ENCODE measurements at places on chromosomes 5 and 9.

- DNase-seq, result no peak
Observed at GRCh38 chr5:31563216-31563615, 31.1 kb downstream of the C5orf22 start.

DNA sequence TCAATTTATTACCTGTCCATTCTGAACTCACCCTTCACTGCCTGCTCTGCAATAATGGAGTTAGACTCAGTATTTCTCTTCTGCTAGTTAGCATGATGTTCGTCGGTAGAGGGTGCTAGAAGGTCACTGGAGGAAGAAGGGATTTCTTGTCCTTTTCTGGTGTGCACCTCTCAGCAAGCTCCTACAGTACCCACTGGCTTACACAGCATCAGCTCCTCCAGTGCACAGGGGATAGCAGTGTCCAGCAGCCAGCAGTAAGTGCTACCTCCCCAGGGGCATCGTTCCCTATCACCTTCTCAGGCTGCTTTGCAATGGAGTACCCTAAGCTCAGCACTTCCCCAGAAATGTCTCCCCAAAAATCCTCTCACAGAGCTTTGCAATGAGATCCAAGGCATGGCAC is 45.9 kb upstream of the APC start:
- DNase-seq, result no peak

DNA sequence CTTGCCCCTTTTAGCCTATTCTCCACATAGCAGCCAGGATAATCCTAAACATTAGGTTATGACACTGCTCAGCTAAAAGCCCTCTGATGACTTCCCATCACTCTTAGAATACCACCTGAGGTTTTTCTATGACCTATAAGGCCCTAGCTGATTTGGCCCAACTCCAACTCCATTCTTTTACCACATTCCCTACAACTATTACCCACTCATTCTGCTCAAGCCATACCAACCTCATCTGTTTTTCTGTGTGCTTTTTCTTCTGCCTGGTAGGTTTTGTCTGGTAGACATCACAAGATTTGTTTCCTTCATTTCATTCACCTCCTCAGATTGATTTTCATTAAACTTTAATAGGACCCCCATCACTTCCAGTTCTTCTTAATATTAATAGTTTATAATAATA is 12.5 kb upstream of the FCHO2 start:
- no peak for DNase-seq

- DNase-seq, result no peak
Observed at GRCh38 chr5:1887588-1888360, 5.0 kb upstream of the IRX4 start.

DNA sequence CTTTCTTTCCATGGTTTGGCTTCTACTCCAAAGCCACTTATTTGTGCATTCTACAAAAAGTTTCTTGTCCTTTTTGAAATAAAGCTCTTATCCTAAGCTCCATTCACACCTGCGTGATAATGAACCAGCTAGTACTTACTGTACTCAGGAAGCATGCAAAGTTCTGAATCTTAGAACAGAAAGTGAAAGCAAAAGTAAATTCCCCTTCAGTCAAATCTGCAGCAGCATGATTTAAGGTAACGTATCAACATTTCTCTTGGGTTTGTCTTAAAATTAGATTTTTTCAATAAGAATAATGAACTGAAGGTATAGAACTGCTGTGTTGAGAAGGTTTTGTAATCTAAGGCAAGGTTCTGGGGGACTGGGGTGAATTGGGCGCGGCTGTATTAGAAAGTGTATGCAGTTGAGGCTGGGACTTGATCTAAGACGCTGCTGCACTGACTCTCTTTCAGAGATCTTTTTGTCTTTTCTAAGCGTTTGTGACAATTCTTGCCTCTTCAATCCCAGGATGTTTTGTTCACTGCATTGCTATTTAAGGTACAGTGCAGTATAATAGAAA is at the start of gene ERAP2:
Gene ERAP2 (plus strand): TSS at position 209 of the 559 bp plus-strand sequence. CDS start 3,186 bp downstream, outside the sequence.
- DNase-seq, result no peak

DNA sequence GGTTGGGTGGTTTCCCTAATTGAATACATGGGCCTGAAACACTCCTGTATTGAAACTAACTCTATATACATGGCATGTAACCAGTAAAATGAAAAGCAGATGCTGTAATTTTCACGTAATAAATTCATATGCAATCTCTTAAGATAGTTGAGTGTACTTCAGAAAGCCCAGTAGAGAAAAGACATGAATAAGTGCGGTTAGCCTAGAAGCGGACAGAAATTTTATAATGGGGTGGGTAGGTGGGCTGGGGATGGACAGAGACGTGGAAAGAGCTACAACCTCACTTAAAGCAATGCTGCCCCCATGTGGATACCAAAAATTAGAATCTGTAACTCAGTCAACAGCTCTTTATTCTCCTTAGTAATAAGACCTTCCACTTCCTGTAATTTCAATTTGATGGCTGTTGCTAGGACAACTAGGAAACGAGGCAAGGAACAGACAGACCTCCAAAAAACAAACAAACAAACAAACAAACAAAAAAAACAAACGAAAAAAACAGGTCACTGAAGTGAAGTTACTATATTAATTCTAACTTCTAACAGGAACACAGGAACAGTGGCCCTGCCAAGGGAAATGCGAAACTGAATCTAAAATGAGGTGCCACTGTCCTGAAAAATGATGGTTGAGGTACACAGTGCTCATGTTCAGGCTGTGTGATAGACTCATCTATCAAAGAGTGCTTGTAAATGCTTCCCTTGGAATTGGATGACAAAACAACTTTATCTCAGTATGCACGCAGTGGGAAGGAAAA is 103.4 kb upstream of the GNA14 start:
- DNase-seq, result no peak

GRCh38 chr9:95645992-95646391 is 129.2 kb upstream of the PTCH1 start:
- DNase-seq, result no peak
